ENCODE measurements at places on chromosomes 2 and 18.

- DNase-seq, result no peak
Observed at GRCh38 chr2:186925514-186925913, 76.5 kb upstream of the ZSWIM2 start.

DNA sequence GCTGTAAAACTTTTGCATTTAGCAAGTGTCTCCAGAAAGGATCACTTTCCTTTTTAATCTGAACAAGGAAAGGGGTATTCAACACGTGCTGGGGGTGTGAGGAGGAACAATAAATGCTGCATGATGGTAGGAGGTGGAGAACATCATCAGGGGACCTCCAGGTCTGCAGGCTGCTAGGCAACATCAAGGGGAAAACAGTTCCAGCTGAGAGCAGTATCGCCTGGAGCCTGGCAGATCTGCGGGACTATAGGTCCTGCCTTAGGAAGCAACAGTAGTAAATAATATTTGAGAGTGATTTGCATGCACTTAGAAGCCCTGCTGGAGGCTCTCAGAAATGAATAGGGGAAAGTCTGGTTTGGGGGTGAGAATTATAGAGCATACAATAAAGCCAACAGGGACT lies 175.6 kb downstream of the SUCLG1 start:
- no peak for DNase-seq

DNA sequence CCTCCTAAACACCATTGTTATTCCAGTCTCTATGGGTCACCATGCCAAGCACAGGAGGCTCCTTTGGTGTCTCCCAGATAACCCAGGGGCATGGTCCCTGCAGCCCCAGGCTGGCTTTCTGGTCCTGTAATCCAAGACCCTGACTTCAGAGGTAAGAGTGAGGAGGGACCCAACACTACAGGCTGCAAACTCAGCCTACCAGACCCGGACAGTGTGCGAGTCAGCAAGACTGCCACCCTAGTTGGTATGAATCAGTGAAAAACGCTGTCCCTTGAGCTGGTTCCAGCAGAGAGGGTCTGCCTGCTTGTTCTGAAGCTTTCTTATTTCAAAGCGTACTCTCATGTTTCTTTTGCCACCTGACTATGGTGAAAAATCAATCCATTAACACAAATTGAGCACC lies 47.6 kb upstream of the ZFP36L2 start:
- no peak for DNase-seq

- DNase-seq, result no peak
Observed at GRCh38 chr2:231634951-231635875, 42.5 kb downstream of the TEX44 start.

GRCh38 chr2:113895819-113896563 lies 6.1 kb downstream of the ACTR3 start:
- DNase-seq, result no peak
